Activated T-helper 1 cell treated with anti-CD3 and anti-CD28 coated beads, Interleukin-12 subunit alpha, Interleukin-12 subunit beta, Interleukin-2, Interleukin-4 antibody, amounts not matched to agents 30 ng/mL and 10 ng/mL and 1 ng/mL, durations not matched to agents 14 hours and 24 hours and 36 hours (primary cell): ENCODE measurements at places on chromosomes 6 and 20. TPM values are rescaled to one million over a fixed set of nuclear protein-coding genes. Genes with fewer than 3 reads are reported as not detected.

FOXQ1 gene
- not detected in 2 replicates for total RNA-seq

SYS1 gene
- 25.6 and 26.4 TPM in 2 replicates for total RNA-seq

ADGRB3 gene
- total RNA-seq: not detected in 2 replicates

SLC17A2 gene
- total RNA-seq: 0.10 TPM in 2 replicates

GRCh38 chr6:79416931-79417330 is 120.3 kb downstream of the LCA5 start:
- H3K27me3 ChIP-seq: peaks cover under 1% of the 10 kb centered on the region
- H3K36me3 ChIP-seq: no peaks in the 10 kb centered on the region
- no peaks in the 10 kb centered on the region for H3K4me1 ChIP-seq
- H3K27ac ChIP-seq: no peak overlapping the region

DNA sequence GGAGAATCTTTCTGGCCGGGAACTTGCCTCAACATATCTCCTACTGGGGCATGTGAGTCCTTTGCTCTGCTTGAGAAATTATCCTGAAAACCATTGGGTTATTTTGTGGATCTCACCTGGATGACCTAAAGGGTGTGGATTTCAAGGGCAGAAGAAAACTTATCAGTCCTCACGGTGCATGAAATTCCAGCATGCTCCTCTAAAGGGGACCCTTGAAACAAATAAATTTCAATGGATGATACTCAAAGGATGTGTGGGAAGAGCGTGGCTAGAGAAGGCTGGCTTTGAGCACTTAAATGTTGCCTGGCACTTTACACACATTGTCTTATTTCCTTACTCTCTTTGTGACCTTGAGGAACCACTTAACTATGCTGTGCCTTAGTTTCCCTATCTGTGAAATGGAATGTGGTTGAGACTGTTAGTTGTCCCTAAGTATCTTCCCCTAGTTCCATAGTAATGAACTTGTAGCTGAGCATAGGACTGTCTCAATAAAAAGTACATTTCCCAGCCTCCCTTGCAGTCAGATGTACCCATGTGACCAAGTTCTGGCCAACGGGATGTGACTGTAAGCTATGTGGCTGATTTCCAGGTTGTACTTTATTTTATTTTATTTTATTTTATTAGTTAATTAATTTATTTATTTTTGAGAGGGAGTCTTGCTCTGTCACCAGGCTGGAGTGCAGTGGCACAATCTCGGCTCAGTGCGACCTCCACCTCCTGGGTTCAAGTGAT is 81.9 kb upstream of the PTPN1 start:
- no peak overlapping the region for H3K27ac ChIP-seq
- H3K4me1 ChIP-seq: no peaks in the 10 kb centered on the region
- peaks cover 25% of the 10 kb centered on the region for H3K27me3 ChIP-seq

GRCh38 chr20:5045906-5046305 is 44.6 kb upstream of the SLC23A2 start:
- no peaks in the 10 kb centered on the region for H3K36me3 ChIP-seq
- no peak for DNase-seq
- no peak overlapping the region for H3K4me3 ChIP-seq
- H3K27ac ChIP-seq: no peak overlapping the region
- no peaks in the 10 kb centered on the region for H3K4me1 ChIP-seq
- H3K27me3 ChIP-seq: peaks cover 19% of the 10 kb centered on the region

DNA sequence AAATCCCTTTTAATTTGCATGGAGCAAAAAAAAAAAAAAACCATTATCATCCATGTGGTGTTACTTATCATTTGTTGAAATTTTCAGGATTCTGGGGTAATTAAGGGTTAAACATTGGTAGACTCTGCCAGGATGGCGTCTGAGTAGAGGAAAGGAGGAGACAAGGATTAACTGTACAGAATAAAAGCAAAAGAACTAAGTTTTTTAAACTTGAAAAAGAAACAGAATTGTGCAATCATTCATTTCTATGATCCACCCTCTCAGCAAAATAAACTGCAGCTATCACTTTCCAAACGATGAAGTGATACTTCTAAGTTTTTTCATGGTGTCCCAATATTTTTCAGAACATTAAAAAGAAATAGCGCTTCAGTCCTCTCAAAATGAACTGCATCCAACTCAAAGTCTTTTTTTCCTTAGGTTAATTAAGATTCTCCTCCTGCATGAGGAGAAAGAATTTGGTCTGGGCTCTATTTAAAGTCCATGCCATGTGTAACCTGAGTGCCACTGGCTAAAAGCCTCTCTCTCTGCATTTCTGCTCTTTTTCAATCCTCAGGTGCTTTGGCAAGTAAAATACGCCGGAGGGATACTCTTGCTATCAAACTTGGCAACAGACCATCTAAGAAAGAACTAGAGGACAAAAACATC is 69.5 kb upstream of the LTV1 start:
- DNase-seq: no peak
- no peaks in the 10 kb centered on the region for H3K27me3 ChIP-seq
- peak overlapping the region; percentile 47 for H3K27ac ChIP-seq
- peaks cover 30% of the 10 kb centered on the region for H3K36me3 ChIP-seq

GRCh38 chr6:129015721-129016120 is 132.8 kb downstream of the LAMA2 start:
- no peaks in the 10 kb centered on the region for H3K36me3 ChIP-seq
- DNase-seq: no peak
- H3K27ac ChIP-seq: no peak overlapping the region
- H3K27me3 ChIP-seq: no peaks in the 10 kb centered on the region

GRCh38 chr6:80940571-80940970 is 811.9 kb downstream of the TENT5A start:
- H3K4me3 ChIP-seq: no peak overlapping the region
- no peak overlapping the region for H3K27ac ChIP-seq
- no peak for DNase-seq
- no peaks in the 10 kb centered on the region for H3K36me3 ChIP-seq
- no peaks in the 10 kb centered on the region for H3K4me1 ChIP-seq

DNA sequence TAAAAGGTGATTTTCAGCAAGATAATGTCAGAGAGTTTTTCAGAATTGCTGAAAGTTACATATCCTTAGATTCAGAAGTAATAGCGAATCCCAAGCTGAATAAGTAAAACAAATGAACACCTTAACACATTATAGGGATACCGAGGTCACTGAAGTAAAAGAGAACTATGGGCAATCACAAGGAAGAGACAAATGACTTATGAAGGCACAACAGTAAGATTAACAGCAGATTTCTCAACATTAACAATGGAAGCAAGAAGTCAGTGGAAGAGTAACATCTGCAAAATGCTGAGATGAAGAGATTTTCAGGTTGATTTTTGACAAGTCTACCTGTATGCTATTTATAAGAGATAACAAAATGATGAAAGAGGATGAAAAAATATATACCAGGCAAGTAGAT is 86.1 kb upstream of the EZR start:
- H3K4me1 ChIP-seq: peaks cover 5% of the 10 kb centered on the region
- H3K27me3 ChIP-seq: peaks cover 3% of the 10 kb centered on the region
- peaks cover 7% of the 10 kb centered on the region for H3K36me3 ChIP-seq
- no peak for DNase-seq
- no peak overlapping the region for H3K27ac ChIP-seq
- H3K4me3 ChIP-seq: no peak overlapping the region

DNA sequence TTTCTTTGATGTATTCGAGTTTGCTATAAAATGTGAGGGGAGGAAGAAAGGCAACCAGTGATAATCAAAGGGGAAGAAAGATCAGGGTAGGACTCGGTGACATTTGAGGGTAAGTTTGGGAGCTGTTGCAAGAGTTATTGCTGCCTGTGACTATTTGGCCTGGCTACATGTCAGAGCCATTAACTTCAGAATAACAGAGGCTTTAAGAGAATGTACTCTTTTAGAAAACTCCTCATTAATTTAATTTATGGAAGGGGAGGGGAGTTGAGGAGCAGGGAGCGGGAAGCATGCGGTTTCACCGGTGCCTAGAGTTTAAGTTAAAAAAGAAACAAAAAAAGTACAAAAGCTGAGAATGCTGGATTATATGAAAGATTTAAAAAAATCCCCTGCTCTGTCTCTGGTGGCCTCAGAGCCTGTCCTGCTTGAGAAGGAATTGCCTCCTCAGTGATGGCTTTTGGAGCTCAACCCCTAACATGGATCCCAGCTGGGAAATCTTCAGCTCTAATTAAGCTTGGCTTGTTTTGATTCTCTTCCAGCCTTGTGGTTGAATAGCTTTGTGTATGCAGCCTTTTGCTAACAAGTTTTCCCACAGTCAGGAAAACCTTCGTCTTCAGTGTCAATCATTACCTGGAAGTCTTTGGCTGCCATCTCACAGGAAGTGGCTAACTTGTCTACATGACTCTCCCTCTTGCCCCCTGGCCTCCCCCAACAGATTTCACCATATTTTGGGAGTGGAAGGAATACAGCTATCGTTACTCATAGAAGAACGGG is 238.2 kb downstream of the SOX4 start:
- H3K36me3 ChIP-seq: no peaks in the 10 kb centered on the region
- DNase-seq: no peak
- no peak overlapping the region for H3K27ac ChIP-seq

DNA sequence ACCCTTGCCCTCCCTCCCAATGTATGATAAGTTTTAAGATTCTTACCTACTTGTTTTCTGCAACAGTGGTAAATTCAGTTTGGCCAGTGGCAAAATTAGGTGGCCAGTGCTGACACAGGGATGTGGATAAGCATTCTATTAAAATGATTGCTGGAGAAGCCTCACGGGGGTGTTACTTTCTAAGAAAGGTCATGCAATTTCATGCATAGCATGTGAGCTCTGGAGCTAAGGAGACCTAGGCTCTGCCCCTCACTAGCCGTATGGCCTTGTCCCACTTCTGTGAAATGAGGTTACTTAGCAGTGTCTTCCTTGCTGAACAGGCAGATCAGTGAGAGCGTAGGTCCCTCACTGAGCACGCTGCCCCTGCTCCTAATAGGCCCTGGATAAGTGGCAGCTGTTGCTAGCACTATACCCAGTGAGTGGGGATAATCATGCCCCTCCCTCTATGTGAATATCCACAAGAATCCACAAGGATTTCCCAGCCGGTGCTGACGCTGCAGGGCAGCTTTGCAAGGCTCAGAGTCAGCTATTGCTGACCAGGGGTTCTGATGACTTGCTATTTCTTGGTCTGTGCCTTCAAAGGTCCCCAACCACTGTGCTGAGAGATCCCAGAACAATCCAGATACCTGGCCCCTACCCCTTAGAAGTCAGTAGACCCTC is 86.5 kb upstream of the MRPS10 start:
- H3K4me3 ChIP-seq: no peak overlapping the region
- H3K27ac ChIP-seq: no peak overlapping the region
- peaks cover 18% of the 10 kb centered on the region for H3K36me3 ChIP-seq
- DNase-seq: no peak

DNA sequence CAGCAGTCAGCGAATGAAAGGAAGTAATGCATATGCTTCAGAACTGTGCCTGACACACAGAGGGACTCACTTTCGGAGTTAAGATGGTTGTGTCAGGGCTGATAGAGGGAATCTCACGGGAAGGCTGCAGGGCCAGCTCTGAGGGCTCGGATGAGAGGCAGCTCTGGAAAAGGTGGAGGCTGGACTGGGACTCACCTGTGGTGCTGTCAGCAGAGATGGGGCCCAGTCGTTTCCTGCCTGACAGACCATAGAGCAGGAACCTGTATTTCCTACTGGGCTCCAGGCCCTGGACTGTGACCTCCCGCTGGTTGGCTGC is 9.3 kb downstream of the CYP21A2 start:
- no peaks in the 10 kb centered on the region for H3K36me3 ChIP-seq
- no peak overlapping the region for H3K4me3 ChIP-seq
- peaks cover 2% of the 10 kb centered on the region for H3K27me3 ChIP-seq
- peaks cover 5% of the 10 kb centered on the region for H3K4me1 ChIP-seq

DNA sequence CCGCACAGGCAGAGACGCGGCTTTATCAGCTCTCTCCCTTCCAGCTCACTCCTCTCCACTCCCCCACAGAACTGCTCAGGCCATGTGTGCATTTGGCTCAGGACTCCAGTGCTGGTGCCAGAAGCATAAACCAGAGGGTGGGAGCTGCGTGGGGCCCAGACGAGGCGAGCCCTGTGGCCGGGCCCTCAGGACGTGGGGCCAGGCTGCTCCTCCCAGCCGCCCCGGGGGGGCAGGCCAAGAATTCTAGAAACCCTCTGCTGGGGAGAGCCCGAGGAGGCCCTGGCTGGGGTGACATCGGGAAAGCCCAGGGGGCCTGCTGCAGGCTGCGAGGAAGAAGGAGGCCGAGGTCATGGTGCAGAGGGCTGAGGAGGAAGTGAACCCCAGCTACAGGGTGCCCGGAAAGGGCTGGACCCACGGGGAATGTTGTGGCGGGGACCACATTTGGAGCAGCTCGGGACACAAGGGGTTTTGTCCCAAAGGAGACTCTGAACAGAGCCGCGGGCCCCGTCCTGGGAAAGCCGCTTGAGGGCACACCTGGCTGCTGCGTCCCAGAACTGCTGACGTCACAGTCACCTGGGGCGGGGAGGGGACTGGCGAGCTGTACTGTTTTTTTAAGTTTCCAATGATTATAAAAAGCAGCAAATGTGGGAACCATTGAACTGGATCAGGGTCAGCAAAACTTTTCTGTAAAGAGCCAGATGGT is 107.1 kb downstream of the BANF2 start:
- DNase-seq: no peak
- H3K36me3 ChIP-seq: no peaks in the 10 kb centered on the region
- H3K4me1 ChIP-seq: no peaks in the 10 kb centered on the region
- no peak overlapping the region for H3K27ac ChIP-seq
- no peak overlapping the region for H3K4me3 ChIP-seq

DNA sequence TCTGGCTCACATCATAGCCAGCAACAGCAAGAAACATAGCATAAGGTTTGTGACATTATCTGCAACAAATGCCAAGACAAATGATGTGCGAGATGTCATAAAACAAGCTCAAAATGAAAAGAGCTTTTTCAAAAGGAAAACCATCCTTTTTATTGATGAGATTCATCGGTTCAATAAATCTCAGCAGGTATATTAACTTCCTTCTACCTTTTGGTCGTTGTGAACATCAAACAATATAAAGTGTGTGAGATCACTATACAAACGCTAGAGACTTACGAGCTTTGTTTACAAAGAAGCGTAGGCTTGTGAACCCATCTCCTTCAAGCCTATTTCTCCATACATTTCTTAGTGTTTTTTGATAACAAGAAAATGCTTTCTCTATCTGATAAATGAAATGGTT is 3.5 kb downstream of the WRNIP1 start:
- H3K4me3 ChIP-seq: peak overlapping the region; percentile 96
- H3K27me3 ChIP-seq: no peaks in the 10 kb centered on the region
- H3K36me3 ChIP-seq: peaks cover 32% of the 10 kb centered on the region
- H3K4me1 ChIP-seq: peaks cover 61% of the 10 kb centered on the region
- no peak for DNase-seq
- H3K27ac ChIP-seq: no peak overlapping the region

GRCh38 chr6:45483021-45483420 is 105.3 kb upstream of the SUPT3H start:
- peaks cover 3% of the 10 kb centered on the region for H3K27me3 ChIP-seq
- no peak overlapping the region for H3K4me3 ChIP-seq
- no peak overlapping the region for H3K27ac ChIP-seq
- H3K36me3 ChIP-seq: peaks cover 9% of the 10 kb centered on the region
- no peak for DNase-seq
- peaks cover 30% of the 10 kb centered on the region for H3K4me1 ChIP-seq

DNA sequence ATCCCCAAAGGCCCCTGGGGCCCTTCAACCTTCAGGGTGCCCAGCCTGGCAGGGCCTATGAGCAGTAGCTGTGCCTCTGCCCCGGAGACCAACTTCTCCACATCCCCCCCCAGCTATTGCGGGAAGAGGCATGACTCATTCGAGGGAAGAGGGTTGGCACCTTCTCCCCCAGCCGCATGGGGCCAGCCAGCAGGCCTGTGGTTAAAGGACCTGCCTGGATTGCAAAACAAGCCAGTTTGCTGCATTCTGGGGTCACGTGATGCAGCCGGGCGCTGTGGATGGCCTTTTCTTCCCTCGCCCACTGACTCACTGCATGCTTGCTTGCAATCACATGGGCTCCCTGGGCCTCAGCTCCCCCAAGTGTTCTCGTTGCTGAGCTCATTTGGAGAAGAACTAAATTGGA is 182.5 kb downstream of the MAFB start:
- no peak overlapping the region for H3K27ac ChIP-seq
- H3K36me3 ChIP-seq: no peaks in the 10 kb centered on the region
- H3K4me3 ChIP-seq: no peak overlapping the region
- no peak for DNase-seq
